NCI-H510A (cell line): ENCODE measurements at places on chromosomes 7 and 10.

DNA sequence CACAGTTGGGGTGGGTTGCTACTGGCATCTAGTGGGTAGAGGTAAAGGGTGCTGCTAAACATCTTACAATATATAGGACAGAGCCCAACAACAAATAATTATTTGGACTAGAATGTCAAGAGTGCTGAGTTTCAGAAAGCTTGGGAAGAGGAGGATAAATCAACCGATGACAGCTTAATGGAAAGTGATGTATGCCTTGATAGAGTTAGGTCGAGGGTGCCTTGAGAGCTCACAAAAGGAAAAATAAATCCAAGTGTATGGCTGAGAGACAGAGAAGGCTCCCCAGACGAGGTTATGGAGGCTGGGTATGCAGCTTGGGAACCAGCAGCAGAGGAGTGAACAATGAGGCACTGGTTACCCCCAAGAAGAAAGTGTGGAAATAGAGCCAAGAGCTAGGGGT, 211.1 kb downstream of the HDAC9 start:
- DNase-seq = no peak

DNA sequence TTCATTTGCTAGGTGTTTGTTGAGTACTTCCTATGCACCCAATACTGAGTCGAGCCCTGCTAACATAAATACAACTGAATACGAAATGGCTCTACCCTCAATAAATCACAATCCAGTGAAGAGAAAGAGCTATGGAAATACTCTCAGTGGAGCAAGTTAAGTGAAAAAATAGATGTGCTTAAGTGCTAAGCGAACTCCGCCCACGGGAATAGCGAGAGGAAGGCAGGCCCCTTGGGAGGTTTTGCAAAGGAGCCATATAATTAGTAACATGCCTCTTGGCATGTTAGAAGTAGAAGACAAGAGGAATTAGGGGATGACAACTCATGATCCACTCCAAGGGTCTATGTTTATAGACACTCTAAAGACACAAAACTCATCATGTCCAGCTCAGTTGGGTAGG, 42.8 kb upstream of the TSPAN33 start:
- DNase-seq = no peak

- DNase-seq = no peak
Observed at GRCh38 chr10:90598513-90598912, 259.3 kb downstream of the HTR7 start.

DNA sequence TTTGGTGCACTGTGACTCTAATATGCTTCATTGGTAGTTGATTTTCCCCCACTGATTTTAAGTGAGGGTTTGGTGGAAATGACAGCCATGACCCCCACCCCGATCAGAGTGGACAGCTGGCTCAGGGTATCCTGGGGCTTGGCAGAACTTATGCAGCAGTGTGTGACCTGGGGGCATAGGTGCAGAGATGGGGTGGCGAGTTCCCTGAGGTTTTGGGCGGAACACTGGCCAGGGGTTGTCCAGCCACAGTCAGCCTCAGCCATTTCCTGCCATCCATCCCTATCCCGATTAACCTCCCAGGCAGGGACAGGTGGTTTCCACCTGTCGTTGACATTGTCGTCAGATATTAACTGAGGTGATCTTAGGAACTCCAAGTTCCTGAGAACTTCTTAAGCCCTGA, 155.8 kb upstream of the CHST15 start:
- DNase-seq = no peak

DNA sequence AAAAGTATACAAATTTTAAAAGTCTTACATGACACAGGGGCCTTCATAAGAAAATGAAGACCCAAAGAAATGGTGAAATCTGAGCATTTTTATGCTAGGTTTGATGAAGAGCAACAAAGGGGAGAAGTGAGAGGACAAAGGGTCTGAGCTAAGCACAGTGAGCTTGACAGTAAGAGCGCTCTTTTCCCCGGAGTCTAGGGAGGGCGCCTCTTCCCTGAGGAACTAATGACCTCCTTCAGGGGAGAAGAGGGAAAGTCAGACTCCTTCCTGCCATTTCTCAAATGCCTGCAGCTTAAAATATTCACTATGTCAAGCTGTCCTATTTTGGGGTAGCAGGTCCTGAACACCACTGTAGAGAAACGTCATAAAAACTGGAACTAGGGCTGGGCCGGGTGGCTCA, 18.1 kb upstream of the PAXIP1 start:
- no peak for DNase-seq

- DNase-seq = no peak
Observed at GRCh38 chr7:16606704-16607103, 38.9 kb downstream of the ANKMY2 start.
